AG04450 (cell line): ENCODE measurements at places on chromosomes 11 and 22.

DNA sequence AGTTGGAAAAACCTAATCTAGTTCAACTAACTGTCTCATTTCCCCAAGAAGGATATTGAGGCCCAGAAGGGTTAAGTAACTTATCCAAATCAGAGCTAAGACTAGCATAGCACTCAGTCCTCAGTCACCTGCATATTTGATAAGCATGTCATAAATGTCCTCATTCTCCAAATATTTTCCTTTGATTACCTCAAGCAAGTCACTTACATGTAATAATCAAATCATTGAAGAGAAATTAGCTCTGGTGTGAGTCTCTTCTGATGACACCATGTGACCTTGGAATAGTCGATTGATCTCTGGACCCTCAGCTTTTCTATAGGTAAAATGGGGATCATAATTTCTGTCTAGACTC lies 48.8 kb upstream of the PICALM start:
- no peak for DNase-seq

- DNase-seq: no peak
Observed at GRCh38 chr22:41481131-41481830, 12.4 kb downstream of the ACO2 start.

GRCh38 chr11:2584812-2585565 lies 114.8 kb downstream of the KCNQ1OT1 start:
- no peak for DNase-seq

- DNase-seq: no peak
Observed at GRCh38 chr22:18965526-18966421, 29.7 kb upstream of the PRODH start.

DNA sequence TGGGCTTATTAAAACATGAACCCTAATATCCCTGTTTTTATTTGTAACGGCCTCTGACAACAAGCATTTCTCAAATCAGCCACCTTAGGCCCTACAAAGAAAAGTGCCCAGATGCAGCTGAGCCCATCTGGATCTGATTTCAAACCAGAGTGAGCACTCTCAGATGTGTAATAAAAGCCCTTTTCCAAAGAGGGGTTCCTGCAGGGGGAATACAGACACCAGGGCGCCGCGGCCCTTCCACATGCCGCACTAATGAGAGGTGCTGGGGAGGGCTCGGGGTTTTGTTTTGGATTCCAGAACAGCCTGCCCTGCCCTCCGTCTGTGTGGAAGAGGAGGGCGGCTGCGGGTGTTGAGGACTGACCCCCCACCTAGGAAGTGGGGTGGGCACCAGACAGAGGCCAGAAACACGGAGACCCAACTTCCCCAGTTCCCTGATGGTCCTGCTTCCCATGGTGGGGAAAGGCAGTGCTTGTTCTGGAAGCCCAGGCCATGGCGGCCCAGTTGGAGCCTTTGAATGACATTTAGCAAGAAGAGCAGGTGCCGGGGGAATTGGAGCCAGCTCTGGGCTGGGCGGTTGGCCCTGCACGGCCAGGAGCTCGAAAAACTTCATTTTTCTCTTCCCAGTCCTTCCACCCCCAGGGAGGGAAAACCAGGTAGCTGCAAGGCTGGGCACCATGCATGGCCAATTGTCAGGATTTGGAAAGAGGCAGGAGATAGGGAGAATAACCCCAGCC lies 63.7 kb downstream of the MACROD1 start:
- no peak for DNase-seq

DNA sequence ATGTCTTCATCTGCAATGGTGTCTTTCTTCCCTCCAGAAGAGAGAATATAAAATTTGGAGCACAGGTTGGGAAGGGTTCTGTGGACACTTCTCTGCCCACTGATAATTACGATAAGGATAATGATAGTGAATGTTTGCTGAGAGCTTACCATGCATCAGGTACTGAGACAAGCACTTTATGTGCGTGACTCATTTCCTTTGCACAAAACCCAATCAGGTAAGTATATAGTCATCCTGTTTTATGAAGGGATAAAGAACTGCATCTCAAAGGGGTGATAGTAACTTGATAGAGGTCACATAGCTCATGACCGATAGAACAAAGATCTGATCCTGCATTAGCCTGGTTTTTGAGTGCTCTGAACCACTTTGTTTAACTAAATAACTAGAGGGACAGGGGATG lies 9.4 kb downstream of the DRD2 start:
- no peak for DNase-seq

DNA sequence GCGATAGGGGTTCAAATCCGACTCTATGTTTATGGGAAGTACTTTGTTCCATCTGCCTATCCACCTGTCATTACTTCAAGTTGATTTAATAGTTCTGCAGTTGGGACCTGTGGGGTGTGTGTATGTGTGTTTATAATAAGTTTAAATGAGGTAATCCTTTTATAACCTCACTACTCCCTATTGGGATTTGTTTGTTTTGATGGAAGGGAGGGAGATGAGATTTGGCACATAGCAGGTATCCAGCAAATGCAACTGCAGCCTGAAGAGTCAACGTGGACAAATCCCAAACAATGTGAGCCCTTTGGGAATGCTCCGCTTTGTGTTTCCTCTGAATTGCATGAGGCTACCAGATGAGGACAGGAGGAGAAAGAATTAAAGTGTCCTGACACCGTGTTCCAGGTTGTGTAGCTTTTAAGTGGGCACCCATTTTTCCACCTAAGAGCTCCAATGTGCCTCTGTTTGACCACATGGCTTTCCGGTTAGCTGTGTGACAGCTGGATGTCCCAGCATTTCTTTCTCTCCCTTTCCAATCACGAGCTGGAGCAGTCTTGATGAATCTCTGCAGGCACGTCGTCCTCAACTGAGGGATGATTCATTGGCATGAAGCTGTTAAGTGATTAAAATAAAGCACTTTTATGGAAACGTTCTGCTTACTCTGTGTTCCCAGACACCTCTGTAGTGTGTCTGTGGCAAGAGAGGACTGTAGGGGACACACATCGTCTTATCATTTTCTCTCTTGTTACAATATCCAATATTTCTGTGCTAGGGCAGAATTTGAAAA lies 610.7 kb downstream of the NTM start:
- DNase-seq: no peak

DNA sequence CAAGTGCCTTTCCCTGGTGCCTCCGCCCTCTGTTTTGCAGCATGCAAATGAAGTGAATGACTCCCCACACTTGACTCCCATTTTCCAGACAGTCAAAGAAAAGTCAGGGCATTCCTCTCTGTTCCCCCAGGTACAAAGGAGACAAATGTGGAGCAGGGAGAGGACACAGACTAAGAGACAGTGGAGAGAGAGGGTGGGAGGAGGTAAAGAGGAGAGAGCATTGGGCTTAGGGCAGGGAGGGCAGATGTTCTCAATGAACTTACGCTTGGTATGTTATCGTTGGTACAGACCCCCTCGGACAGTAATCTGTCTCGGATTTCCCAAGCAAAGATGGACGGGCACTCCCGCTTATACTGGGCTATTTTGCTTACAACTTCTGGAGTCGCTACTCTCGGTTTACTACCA lies 9.8 kb downstream of the PAX6 start:
- DNase-seq: no peak

DNA sequence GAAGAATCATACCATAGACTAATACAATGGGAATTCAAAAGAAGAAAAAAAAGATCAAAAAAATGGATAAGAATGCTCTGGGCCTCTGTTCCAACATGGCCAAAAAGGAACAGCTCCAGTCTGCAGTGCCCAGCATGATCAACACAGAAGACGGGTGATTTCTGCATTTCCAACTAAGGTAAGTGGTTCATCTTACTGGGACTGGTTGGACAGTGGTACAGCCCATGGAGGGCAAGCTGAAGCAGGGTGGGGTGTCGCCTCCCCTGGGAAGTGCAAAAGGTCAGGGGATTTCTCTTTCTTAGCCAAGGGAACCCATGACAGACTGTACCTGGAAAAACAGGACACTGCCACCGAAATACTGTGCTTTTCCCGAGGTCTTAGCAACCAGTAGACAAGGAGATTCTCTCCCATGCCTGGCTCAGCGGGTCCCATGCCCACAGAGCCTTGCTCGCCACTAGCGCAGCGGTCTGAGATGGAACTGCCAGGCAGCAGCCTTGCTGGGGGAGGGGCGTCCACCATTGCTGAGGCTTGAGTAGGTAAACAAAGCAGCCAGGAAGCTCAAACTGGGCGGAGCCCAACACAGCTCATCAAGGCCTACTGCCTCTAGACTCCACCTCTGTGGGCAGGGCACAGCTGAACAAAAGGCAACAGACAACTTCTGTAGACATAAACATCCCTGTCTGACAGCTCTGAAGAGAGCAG lies 428.4 kb downstream of the MN1 start:
- DNase-seq: no peak

GRCh38 chr11:7499081-7499480 lies 13.8 kb downstream of the OLFML1 start:
- DNase-seq: no peak

DNA sequence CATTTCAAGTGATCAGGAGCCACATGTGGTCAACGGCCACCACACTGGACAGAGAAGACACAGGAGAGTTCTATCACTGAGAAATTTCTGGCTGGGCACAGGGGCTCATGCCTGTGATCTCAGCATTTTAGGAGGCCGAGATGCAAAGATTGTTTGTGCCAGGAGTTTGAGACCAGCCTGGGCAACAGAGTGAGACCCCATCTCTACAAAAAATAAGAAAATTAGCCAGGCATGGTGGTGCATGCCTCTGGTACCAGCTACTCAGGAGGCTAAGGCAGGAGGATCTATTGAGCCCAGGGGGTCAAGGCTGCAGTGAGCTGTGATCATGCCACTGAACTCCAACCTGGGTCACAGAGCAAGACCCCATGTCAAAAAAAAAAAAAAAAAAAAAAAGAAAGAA lies 26.3 kb downstream of the KCNJ4 start:
- no peak for DNase-seq

- no peak for DNase-seq
Observed at GRCh38 chr11:12165237-12165875, 55.0 kb downstream of the MICAL2 start.

- peak; percentile 51 for DNase-seq
Observed at GRCh38 chr11:119222308-119222707, 16.2 kb downstream of the CBL start.

- DNase-seq: no peak
Observed at GRCh38 chr22:49826603-49827270, 936 bp downstream of the BRD1 start.

- no peak for DNase-seq
Observed at GRCh38 chr11:106378513-106379179, 301.2 kb downstream of the AASDHPPT start.

DNA sequence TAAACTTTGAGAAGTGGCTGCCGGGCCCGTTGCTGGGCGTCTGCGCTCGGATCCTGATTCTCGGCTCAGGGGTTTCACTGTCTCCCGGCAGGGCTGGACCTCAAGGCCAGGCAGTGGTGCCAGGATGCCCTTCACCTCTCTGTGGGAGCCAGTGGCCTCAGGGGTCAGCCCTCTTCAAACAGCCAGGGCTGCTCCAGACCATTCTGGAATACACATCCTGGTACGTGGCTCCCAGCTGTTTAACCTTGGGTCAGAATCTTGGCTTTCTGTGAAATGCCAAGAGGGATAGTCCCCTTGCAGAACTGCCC lies 70.5 kb downstream of the MPPED1 start:
- DNase-seq: no peak

DNA sequence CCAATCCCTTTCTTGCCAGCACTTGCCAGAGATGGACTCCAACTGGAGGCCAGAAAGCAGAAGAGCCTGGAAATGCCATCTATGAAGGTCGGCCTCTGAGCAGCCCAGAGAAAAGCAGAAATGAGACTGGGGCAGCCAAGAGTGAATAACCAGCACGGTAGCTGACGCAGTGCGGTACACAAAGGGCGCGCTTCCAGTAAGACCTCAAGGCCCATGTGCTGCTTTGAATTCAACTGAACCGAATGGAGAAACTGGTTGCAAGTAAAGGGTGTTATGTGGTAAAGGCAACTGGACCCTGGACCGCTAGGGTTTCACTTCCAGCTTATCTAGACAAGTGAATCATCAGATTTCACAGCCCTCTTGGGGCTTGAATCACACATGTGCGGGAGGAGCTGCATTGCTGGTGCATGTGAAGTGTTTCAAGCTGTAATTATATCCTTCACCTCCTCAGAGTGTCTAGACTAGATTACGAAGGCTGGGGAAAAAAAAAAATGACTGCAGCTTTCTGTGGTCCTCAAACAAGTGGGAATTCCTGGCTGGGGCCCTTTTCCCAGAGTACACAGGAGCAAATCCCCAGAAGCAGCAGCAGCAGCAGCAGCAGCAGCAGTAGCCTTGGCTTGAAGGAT lies 128.9 kb downstream of the CCDC34 start:
- peak; percentile 61 for DNase-seq

- DNase-seq: no peak
Observed at GRCh38 chr11:46295312-46296058, 18.0 kb downstream of the CREB3L1 start.

DNA sequence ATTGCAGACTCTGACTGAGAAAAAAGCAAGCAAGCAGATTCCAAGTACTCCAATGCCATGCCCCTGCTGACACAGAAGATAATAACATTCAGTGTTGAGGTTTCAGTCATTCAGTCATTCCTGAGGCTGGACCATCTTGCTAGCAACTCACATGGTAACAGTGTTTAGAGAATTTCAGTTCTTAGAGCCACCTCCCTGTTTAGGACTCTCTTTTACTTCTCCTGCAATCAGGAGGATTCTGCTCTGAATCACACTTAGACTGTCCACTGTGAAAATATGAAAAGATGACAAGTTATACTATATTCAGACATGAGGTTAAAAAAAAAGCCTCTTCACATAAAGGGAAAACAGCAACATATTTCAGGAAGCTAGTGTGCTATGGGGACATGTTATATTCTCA lies 183.9 kb upstream of the CTSC start:
- no peak for DNase-seq

GRCh38 chr11:44711787-44712608 lies 14.8 kb upstream of the TSPAN18 start:
- no peak for DNase-seq

DNA sequence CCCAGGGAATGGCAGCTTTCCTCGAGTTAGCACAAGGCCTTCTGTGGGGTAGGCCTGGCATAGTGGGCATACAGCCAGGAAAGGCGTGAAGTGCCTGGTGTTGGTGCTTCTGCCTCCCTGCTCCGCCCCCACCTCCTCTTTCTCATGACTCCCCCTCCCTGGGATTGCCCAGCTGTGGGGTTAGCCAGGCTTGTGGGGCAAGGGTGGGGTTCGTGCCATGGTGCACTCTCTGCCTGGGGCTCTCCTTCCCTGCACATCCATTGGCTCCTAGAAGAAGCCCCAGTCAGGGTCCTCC lies 236.8 kb upstream of the NCAM1 start:
- DNase-seq: no peak

GRCh38 chr11:74442636-74443035 lies 24.7 kb downstream of the KCNE3 start:
- DNase-seq: no peak

DNA sequence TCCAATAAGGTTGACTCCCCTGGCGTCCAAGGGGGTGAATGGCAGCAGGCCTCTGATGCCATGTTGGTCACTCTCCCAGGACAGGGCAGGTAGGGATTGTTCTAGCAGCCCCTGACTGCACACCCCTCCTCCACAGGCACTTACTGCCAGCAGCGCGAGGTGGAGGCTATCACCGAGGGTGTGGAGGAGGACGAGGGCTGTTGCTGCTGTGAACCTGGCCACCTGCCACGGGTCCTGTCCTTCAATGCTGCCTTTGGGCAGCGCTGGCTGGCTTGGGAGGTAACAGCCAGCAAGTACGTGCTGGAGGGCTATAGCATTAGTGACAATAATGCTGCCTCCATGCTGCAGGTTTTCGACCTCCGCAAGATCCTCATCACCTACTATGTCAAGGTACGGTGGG lies 7.7 kb upstream of the SIPA1 start:
- no peak for DNase-seq

GRCh38 chr11:36577859-36578258 lies 10.1 kb downstream of the RAG1 start:
- DNase-seq: no peak
